ENCODE measurements at places on chromosomes 1 and 21.

DNA sequence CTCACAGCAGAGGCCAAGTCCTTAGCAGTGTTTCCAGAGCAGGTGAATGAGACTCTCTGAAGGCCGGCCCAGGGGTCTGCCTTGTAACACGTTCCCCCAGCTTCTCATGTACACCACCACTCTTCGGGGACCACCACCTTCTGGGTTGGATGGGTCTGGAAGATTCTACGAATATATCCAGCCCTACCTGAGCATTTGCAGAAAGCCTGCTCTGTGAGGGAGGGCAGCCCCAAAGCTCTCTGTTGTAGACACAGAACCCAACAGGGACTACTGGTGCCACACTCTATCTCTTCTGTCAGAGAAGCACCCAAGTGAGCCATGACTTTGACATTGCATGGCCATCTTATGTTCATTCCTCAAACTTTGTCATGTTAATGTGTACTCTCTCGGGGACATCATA, 61.8 kb downstream of the CD247 start:
- no peak for DNase-seq

DNA sequence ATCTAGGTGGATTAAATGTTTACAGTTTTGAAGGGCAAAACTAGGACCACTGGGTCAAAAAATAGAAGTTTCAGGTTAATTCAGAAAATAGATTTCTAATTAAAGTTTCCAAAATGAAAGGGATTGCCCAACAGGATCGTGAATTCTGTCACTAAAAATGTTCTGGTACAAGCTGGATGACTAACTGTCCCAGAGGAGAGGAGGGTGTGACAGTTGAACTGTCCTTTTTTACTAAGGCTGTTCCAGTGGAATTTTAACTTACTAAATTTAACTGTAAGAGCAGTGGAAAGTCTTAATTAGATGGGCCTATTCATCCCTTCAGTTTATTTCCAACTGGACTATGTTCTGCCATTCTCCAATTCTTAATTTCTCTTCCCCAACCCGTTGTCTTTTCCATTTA, 7.2 kb downstream of the SNX7 start:
- no peak for DNase-seq

DNA sequence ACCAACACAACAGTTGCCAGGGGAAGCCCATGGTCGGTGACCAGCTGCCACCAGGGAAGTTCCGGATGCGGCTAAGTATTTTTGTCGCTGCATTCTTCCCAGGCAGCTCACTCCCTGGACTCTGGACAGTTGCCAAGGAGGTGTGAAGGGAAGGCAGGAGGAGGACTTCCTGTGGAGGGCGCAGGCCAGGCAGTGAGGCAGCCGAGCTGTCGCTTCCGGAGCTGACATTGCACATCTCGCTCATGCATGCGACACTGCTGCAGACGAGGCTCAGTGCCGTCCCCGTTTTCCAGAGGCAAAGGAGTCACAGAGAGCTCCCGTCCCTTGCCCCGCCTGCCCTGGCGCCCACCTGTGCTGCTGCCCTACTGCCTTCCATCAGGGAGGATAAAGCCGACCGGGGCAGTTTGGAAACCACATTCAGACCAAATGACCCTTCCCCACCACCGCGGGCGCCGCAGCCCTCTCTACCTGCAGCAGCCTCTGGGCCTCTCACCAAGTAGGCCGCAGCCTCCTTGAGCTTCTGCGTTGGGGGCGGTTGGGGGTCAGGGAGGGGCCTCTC, 81.4 kb downstream of the NENF start:
- peak; percentile 96 for DNase-seq

DNA sequence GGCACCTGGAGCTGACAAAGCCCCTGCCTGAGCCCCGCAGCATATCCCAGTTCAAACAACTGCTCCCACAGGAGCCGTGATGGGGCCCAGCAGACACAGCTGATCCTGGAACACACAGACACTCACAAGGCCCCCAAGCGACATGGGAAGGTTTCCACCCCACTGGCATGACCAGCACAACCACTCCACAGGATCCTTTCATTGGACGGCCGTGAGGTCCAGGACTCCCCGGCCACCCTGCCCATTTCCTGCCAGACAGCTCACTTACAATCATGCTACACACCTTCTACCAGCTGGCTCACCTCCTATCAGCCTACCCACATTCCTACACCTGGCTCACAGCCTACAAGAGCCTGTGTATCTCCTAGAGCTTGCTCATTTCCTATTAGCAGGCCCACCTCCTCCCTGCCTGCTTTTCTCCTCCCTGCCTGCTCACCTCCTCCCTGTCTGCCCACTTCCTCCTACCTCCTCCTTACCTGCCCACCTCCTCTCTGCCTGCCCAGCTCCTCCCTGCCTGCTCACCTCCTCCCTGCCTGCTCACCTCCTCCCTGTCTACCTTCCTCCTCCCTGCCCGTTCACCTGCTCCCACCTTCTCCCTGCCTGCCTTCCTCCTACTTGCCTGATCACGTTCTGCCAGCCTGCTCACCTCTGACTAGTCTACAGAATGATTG, 73.9 kb downstream of the MATN1 start:
- DNase-seq, result no peak

GRCh38 chr1:193762236-193762635, 575.8 kb upstream of the B3GALT2 start:
- no peak for DNase-seq

DNA sequence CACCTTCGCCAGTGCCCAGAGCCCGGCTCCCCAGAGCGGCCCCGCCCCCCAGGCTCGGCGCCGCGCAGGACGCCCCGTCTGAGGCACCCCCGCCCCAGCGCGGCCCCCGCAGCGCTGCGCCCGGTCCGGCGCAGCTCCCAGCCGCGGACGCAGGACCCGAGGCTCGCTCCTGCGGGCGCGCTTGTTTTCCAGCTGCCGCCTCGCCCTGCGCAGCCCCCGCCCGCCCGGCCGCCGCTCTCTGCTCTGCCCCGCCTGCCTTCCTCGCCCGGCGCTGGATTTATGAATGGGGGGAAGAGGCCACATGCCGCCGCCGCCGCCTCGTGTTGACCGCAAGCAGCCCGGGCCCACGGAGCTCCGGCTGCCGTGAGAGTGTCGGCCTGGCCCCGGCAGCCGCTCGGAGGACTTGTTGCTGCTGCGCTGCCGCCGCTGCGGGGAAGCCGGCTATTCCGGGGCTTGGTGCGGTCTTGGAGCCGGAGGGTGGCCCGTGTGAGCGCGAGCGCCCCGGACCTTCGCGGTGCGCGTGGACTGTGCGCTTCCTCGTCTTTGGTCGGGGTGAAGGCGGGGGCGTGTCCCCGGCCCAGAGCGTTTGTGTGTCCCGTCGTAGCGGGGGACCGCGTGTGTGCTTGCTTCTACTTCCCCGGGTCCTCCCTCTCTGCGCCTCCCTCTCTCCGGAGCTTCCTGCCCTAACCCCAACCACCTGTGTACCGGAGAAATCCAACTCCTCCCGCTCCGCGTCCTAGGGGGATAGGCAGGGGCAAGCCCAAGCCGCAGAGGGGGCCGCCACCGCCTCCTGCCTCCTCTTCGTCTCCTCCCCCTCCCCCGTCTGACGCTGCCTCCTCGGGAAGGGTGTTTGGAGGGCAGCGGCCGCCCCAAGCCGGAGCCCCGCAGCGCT, 736 bp downstream of the KCNC4 start:
- DNase-seq, result peak; percentile 74

DNA sequence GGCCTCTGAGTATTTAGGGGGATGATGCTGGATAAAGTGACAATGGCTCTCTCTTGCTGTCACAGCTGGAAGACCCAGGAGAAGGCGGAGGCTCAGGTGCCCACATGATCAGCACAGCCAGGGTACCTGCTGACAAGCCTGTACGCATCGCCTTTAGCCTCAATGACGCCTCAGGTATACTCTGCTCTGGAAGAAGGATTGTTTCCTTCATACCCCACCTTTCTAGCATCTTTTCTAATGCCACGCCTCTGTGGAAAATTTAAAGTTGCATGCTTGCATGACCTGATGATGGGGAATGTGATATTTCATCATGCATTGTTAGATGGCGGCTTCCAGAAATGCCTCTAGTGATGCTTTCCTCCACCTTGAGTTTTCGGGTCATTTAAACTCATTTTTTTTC, 2.8 kb downstream of the MAP3K7CL start:
- no peak for DNase-seq

DNA sequence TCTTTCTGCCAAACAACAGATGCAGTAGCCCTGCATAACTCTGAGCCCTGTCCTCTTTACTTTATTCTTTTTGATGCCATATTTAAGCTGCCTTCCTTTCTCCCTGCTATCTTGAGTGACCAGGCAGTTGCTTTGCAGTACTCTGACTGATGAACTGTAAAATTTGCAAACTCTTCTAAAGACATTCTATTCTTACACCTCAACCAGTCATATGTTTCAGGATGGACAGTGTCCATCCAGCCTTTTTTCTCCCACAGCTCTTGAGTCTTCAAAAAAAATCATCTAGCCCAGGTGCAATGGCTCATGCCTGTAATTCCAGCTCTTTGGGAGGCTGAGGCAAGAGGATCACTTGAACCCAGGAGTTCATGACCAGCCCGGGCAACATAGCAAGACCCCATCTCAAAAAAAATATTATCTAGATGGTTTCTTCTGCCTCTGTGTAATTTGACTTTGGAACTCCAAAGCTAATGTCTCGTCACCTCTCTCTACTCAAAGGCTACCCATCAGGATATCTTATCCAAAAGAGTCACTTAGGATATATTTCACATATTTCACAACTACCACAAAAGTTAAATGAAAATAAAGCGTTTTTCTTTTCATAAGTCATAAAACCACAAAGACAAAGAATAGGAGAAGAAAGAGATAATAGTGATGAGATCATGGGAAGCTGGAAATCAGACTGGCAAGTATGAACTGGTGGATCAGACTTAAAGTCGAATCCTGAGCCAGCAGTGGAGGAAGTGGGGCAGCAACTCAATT, 54.6 kb upstream of the IPO9 start:
- DNase-seq, result peak; percentile 80

GRCh38 chr1:155873860-155874259, 14.5 kb downstream of the SYT11 start:
- DNase-seq, result peak; percentile 79

GRCh38 chr1:234748713-234749112, 138.7 kb upstream of the IRF2BP2 start:
- no peak for DNase-seq

- no peak for DNase-seq
These were observed 49.1 kb downstream of the RAP1GAP start for GRCh38 chr1:21620011-21620410.

DNA sequence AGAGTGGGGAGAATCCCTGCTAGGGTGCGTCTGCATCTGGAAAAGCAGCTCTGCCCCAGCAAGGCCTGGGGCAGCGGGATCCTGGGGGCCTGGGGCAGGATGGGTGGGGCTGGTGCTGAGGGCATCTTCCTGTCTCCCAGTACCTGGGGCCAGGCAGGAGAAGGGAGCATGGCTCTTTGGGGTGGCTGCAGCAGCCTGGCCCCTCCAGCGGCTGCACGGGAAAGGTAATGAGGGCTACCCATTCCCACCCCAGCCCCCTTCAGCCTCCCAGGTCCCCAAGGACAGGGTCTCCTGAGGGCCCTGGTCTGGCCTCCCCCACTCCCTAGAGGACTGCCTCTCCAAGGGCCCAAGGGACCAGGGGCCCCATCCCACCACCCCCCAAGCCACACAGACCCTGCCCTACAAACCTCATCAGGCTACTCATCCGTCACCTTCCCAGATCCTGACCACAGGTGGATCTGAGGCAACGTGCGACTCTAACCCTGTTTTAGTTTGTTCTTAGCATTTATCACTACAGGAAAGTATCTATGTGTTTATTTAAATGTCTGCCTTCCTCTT, 910 bp upstream of the ANKRD65 start:
- peak; percentile 2 for DNase-seq

- no peak for DNase-seq
These were observed 3.5 kb downstream of the SLC41A1 start for GRCh38 chr1:205809469-205809868.

GRCh38 chr1:106226550-106226949, 829.9 kb upstream of the PRMT6 start:
- no peak for DNase-seq

DNA sequence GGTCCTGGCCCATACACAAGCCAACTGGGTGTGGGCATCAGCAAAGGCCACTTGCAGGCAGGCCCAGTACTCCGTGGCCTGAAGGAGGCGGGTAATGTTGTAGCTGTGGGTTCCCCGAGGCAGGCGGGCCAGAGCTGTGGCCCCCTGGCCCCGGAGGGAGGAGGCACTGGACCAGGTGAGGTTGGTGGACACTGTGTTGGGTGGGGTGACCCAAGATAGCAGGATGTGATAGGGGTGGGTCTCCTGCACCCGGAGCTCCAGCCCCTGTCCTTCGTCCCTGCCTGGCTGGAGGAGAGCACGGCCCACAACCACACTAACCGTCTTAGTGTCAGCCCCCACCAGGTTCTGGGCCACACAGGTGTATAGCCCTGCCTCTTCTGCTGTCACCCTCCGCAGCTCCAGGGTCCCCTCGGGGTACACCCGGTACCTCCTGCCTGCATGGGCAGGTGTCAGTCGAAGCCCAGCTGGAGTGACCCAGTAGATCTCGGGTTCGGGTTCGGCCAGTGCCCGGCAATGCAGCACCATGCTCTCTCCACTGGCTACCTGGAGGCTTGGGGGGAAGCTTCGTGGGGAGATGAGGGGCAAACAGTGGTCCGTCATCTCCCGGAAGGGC, 67.3 kb downstream of the LRRN2 start:
- no peak for DNase-seq

DNA sequence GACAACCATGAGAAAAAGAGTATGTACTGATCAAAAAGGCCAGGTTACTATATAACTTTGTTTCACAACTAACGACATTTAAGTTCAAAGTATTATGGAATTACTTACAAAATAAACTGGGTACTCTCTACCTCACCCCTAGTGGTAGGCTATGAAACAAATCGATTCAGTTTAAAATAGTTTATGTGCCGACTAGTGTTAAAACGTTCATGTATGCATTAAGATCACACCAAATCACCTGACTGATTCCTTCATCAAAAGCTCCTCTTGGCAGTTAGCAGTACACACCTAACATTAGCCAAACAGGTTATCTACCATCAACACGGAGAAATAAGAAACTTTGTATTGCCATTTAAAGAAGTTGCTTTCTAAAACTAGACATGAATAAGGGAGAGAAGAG, 137.1 kb downstream of the AKT3 start:
- no peak for DNase-seq

GRCh38 chr1:147252540-147252939, 10.1 kb downstream of the CHD1L start:
- no peak for DNase-seq

DNA sequence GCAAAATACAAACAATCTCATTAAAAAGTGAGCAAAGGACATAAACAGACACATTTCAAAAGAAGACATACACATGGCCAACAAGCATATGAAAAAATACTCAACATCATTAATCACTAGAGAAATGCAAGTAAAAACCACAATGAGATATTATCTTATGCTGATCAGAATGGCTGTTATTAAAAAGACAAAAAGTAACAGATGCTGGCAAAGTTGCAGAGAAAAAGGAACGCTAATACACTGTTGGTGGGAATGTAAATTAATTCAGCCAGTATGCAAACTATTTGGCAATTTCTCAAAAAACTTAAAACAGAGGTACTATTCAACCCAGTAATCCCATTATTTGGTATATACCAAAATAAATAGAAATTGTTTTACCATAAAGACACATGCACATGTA, 32.2 kb upstream of the TNFSF18 start:
- no peak for DNase-seq

DNA sequence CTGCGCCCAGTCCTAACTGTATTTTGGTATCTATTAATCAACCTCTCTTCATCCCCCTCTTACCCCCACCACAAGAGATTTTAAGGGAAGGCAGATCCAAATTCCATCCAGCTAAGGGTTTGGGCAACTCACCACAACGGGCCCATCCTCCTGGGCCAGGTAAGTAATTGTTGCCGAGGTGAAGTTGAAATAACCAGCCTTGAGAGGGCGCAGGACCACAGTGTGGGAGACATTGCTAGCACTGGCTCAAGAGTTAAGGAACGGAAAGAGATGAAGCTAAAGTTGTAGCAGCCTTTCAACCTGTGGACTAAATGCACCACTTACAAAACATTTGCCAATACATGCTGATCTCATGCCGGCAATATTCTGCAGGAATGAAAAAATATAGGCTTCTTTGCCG, 5.9 kb downstream of the SSR2 start:
- DNase-seq, result no peak
